IPS DF 19.7 (cell line): ENCODE measurements at places on chromosomes 6 and 20.

DNA sequence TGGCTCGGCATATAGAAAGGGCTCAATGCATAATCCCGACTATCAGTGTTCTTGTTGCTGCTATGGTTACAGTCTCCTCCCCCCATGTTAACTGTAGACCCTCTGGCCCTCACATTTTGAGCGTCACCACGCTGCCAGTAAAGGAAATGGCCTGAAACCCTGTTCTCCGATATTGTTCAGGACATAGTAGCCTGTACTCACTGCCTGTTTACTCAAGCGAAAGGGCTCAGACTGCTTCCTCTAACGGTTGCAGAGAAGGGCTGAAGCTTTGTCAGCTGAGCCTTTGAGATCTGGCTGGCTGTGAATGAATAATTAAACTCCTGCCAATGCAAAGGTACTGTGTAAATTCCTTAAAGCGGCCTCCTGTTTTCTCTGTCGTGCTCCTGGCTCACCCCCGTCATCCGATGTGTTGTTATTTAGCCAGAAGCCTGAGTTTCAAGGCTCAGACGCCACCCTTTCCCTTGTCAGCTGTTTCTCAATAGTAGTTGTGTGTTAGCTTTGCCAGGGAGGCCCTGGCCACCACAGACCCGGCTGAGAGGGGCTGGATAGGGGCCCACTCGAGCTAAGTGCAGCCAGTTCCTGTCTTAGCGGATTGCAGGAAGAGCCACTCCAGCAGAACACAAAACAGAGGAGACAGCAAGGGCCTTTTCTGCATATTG lies 31.2 kb upstream of the RALGAPA2 start:
- DNase-seq = no peak

GRCh38 chr6:111793711-111794111 lies 79.5 kb downstream of the FYN start:
- no peak for DNase-seq

- no peak for DNase-seq
Measured at GRCh38 chr6:95285881-95286280, 291.5 kb upstream of the MANEA start.

DNA sequence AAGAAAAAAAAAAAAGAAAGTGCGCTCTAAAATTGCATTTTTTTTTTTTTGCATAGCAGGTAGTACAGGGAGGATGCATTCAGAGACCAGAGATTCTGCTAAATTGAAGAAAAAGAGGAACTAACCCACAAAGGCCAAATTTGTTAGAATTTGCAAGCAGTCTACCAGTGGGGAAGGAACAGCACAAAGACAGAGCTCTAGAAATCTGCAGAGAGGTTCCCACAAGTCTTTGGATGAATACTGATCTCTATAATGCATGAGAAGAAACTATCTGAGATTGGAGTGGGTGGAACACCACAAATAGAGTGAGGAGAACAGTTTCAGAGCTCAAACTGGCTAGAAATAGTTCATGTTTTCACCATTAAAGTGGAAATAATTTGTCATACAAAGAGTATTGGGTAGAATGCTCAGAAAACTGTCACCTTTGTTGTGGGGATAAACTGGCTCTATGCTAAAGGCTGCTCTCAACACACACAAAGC lies 79.6 kb upstream of the AHI1 start:
- no peak for DNase-seq

DNA sequence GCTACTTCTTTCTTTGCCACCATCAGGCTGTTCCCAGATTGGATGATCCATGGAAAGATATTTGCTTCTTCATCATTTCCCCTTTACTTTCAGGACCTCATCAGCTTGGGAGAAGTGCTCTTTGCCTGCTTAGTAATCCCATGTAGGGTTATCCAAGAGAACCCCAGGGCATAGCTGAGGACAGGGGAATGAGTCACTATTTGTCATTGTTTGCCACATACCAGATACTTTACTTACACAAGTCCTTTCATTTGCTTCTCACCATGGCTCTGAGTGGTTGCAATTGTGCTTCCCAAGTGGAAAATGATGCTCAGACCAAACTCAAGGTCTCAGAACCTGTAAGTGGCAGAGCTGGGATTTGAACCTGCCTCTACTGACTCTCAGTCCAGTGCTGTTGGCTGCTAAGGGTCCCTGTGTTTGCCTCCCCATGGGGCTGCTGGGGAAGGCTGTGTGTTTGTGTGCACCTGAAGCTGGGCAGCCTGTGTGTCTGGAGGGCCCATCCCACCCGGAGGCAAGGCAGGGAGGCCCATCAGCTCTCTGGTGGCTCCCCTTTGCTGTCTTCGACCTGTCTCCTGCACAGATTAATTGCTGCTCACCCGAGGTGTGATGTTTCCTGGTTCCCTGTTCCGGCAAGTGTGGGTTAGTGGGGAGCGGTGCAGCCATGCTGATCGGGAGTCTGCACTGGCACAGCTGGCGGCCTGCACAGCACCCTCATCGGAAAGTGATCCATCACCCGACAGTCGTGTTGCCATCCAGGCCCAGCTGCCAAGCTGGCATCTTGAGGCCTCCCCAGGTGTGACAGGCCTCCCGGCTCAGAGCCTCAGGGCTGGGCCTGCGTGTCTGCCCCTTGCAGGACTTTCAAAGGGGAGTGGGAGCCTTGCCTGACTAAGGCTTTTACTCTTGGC lies 228.8 kb downstream of the DHX35 start:
- DNase-seq = peak; percentile 17

DNA sequence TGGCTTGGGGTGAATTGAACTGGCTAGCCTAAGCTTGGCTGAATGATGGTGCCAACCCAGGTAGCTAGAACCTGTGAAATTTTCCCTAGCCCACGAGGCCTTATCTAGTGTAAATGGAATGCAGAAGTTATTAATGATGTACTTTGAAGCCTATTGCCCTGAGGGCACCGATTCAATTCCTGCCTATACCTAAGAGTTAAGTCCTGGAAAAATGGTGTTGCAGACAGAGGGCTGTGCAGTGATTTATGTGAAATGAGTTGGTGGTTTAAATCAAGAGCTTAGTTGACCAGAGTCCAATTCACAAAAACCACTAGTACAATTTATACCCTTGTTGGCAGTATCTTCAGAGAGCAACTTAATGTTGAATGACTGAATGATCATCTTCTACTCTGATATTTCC lies 373.8 kb upstream of the JAG1 start:
- no peak for DNase-seq

GRCh38 chr6:87396595-87397392 lies 11.0 kb upstream of the CFAP206 start:
- no peak for DNase-seq

DNA sequence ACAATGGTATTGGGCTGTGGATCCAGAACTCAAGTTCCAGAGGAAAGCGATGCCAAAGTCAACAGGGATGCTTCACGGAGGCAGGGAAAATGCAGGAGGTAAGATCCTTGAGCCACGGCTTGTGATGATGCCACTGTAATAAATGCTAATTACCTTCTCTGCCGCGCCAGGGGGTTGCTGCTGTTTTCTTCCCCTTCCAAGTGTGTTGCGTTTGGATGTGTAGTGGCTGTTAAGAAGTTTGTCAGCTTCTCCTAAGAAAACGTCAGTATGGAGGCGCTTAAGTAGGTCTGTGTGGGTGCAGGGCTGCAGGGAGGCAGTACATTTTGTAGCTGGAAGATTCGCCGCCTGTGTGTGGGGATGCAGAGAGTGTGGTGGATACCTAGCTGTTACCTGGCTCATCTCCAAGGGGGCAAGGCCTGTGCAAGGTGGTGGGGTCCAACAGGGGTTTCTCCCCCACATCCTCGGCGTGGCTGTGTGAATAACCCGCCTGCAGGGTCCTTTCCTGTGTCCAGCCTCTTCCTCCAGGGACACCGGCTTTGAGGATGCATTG lies 318.7 kb downstream of the CDH4 start:
- no peak for DNase-seq

GRCh38 chr6:158514176-158514575 lies 45.7 kb upstream of the TMEM181 start:
- no peak for DNase-seq

GRCh38 chr6:2229742-2230141 lies 15.7 kb downstream of the GMDS start:
- DNase-seq = no peak

DNA sequence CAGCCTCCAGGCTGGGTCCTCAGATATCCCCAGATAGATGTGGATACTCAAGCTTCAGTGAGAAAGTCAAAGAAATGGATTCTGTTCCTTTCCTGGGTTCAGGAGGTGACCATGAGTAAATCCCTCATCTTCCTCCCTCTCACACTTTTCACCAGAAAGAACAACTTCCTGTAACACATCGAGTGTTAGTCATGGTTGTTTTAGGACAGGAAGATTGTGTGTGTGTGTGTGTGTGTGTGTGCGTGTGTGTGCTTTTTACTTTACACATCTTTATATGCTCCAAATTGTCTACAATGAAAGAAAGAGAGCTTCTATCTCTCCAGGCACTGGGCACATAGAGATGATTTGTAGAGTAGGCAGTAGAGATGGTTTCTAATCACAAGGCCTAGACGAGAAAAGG lies 139.9 kb downstream of the TBXT start:
- no peak for DNase-seq

- DNase-seq = no peak
Measured at GRCh38 chr6:33160728-33161344, 31.4 kb downstream of the COL11A2 start.

- no peak for DNase-seq
Measured at GRCh38 chr6:169766232-169766631, 14.8 kb downstream of the ERMARD start.

DNA sequence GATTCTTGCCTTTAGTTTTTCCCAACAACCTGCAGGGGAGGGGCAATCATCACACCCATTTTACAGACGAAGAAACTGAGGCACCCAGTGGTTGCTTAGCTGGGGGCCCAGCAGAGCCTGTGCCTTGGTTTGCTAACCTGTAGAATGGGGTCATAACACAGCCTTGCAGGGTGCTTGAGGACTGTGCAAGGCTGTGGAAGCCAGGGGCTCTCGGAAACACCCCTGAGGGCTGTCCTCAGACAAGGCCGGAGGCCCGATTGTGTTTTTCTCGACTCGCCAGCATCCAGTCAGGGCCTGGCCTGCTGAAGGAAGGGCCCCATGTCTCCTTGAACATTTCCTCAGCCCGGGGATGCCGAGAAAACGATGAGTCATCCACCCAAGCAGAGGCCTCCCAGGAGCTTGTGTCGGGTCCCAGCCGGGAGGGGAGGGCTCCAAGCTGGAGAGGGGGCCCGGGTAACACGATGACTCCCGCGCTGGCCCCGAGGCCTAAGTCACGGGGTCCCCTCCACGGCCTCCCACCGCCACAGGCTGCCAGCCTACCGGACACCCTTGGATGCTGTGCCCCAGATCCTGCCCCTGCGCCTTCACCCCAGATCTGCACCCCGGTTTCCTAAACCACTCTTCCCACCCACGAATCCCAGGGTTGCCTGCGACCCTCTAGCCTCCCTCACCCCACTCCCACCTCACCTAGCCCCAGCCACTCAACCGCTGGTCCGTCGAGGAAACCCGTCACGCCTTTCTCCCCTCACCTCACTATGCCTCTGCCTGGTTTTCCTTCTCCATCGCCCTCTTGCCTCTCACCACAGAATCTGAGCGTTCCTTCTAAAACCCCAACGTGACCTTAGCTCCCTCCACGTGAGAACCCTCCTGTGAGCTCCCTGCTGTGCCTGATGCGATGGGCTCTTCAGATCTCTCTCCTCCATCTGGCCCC lies 10.6 kb downstream of the NOL4L start:
- DNase-seq = no peak

DNA sequence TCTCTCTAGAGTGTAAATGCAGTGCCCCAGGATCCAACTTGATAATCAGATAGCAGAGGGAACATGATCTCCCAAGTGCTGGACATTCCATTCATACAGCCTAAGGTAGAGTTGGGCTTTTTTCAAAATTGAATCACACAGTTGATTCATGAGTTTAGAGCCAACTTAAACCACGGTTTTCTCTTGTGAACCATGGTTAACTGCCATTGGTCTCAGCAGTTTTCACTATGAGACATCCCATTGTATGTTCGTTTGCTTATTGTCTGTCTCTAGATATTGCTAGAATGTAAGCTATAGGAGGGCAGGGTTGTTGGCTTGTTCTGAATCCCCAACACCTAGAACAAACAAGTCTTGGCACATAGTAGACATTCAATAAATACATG lies 37.2 kb upstream of the TAF8 start:
- no peak for DNase-seq

DNA sequence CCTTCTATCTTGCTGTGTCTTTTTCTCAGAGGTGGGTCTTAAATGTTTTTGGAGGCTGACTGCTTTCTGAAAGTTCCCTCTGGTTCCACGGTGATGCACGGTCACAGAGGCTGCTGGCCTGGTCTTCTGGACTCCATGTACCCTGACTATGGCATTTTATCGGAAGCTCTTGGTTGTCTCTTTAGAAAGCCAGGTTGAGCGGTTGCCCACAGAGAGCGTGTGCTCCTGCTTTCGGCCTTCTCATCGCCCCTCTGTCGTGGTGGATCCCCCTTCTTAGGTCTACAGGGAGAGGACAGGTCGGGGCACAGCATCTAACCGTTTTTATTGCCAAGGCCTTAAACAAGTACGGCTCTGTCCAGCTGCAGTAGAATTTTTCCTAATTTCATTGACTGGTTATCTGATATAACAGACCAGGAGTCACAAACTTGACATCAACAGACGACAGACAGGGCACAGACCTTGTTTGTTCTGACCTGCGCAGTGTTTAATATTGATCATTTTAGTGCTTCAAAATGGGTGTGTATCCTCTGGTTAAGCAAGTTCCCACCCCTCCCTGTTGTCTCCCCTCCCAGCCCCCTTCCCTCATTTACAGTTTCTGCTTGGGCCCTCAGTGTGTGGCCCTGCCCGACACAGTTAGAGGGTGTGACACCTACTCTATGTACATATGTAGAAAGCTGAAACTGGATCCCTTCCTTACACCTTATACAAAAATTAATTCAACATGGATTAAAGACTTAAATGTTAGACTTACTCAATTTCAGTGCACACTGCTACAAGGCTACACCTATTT lies 24.7 kb downstream of the SYTL3 start:
- DNase-seq = no peak

GRCh38 chr6:43950731-43951062 lies 176.6 kb downstream of the MRPL14 start:
- DNase-seq = no peak

DNA sequence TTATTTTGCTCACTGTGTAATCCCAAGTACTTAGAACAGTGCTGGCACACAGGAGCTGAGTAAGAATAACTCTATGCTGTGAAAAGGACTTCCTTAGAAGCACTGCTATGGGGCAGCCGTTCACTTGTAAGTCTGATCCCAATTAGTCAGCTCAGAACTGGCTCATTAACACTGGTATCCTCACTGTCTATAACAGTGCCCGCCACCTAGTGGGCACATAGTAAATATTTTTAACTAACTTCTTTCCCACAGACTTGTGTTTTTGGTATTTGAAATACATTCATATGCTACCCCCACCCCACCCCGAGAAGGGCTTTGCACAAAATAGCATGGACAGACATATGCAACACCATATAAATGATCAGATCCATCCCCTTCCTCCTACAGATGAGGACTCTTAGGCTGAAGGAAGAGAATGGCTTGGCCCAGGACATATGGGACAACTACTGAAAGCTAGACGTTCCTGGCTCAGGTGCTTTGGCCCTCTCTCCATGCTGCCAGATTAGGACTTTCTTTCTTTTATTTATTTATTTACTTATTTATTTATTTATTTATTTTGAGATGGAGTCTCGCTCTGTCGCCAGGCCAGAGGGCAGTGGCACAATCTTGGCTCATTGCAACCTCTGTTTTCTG lies 47.1 kb downstream of the DST start:
- no peak for DNase-seq

- DNase-seq = no peak
Measured at GRCh38 chr20:353166-353565, 6.3 kb downstream of the NRSN2 start.
